ENCODE measurements at places on chromosomes 5 and 9. TPM values are rescaled to one million over a fixed set of nuclear protein-coding genes. Genes with fewer than 3 reads are reported as not detected.
A peak's percentile ranks its signal among the peaks of the same experiment; 100 is the strongest.

GRCh38 chr5:58041884-58042283 lies 418.0 kb downstream of the PLK2 start:
- DNase-seq, result no peak

- DNase-seq, result no peak
Measured at GRCh38 chr9:83432877-83433550, 105.2 kb downstream of the FRMD3 start.

DNA sequence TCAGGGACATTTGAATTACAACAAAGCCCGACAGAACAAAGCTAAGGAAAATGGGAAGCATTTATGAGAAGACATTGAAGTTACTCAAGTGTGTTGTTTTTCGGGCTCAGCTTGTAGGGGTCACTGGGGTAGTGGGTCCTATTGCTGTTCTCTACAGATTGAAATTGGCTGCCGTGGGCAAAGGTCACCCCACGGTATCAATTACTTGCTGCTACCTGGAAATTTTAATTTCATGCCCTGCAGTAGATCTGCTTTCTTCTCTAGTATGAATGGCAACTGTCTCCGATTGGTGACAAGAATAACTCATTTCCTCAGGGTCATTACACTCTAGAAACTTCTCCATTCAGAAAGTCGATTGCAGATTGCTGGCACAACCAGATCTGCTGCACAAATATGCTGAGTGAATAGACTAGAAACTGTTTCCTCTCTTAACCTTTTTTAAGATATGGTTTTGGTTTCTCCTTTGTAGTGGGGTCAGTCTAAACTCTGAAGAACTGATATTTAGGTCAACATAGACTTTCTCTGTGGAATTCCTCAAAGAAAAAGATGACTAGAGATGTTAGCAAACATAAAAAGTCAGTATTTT lies 454.1 kb downstream of the ARHGEF28 start:
- DNase-seq, result no peak

DNA sequence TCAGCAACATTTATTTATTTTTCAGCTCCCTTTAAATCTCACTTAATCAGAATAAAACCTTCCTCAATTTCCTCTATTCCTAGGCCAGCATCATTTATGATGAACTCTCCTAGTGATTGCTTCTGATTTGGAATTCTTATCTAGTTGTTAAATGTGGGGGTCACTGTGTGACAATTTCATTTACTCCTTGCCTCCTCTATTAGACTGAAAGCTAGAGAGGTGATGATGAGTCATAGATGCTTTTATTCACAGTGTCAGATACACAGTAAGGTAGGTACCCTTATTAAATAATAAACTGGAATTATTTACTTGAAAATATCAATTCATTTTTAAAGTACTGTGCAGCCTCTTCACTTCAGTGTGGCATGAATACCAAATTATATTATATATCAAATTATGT lies 960.6 kb downstream of the MAT2B start:
- DNase-seq, result no peak

The KLHL3 gene
- total RNA-seq, result 6.8 TPM

GRCh38 chr9:37953775-37954437 lies 50.0 kb upstream of the SLC25A51 start:
- no peak for DNase-seq

DNA sequence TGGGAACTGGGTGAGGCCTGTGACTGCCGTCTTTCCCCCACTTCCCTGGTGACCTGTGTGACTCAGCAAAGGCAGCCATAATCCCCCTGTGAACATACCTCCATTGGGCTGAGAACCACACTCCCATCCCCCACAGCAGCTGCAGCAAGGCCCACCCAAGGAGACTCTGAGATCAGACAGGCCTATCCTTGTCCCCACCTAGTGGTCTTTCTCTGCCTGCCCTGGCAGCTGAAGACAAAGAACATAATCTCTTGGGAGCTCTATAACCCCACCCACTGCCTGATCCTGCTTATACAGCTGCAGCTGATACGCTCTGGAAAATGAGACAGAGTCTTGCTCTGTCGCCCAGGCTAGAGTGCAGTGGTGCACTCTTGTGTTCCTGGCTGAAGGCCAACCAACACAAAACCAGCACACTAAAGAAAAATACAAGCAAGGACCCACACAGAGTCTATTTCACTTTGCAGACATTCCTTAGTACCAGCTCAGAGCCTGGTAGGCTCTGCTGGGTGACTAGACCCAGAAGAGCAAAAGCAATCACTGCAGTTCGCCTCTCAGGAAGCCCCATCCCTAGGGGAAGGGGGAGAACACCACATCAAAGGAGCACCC lies 106.7 kb downstream of the MCTP1 start:
- DNase-seq, result no peak

DNA sequence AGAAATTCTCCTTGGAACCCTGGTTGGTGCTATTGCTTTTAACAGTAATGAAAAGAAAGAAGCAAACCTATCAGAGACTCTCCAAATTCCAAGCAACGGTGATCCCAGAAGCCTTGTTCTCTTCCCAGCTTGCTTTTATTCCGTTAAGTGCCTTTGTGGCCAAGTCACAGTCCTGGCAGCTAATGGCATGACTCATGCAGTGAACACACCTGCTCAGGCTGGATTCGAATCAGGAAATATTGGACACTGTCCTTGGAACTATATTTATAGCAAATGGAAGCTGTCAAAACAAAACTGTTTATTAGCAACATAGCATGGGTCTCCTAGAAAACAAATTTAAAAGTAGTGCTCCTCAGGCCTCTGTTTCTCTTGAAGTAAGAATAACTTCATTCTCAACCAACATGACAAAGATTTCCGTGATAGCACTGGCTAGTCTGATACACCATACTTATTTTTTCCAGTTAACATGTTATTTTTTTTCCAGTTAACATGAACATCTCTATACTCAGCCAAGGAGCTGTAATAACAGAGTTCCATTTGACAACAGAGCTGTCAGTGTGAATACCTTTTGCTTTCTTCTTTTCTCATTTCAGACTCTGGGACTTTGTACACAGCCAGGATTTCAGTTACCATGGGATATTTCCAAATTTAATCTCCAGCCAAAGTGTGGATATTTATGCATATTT lies 502.4 kb downstream of the GADD45G start:
- DNase-seq, result no peak

The STC2 gene
- 4.9 TPM for total RNA-seq

The S1PR3 gene
- total RNA-seq, result 10.2 TPM

GRCh38 chr5:79423296-79423695 lies 90.6 kb downstream of the HOMER1 start:
- no peak for DNase-seq

GRCh38 chr5:122015471-122015870 lies 53.7 kb downstream of the SRFBP1 start:
- no peak for DNase-seq

GRCh38 chr5:178589180-178590140 lies 733 bp downstream of the COL23A1 start:
- DNase-seq, result peak; percentile 73

DNA sequence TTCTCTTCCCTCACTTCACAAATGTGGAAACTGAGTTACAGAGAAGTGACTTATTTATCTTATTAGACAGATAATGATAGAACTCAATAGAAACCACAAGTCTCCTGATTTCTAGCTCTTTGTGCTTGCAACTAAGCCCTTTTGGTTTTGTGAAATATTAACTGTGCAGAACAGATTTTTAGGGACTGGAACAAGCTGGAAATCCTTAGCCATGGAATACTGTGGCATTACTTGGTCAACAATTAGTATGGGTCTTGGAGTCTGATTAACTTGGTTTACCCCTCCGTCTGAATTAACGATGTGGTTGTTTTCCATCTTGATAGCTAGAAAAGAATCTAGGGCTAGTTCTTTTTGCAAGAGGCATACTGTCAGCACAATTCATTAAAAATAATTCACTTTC lies 584 bp upstream of the KLF9 start:
- DNase-seq, result no peak

DNA sequence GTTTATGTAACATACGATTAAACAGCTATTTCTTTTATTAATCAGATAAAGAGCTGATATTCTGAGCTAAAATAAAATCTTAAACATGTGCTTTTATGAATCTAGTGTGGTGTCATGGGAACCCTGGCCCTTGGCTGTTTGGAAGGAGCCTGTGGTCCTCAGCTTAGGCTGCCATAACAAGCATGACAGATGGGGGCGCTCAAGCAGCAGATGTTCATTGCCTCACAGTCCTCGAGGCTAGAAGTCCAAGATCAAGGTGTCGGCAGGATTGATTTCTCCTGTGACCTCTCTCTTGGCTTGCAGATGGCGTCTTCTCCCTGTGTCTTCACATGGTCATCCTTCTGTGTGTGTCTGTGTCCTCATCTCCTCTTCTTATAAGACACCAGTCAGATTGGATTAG lies 448.2 kb downstream of the GADD45G start:
- DNase-seq, result no peak

The TLX3 gene
- not detected for total RNA-seq

GRCh38 chr9:75229605-75230332 lies 141.5 kb downstream of the OSTF1 start:
- no peak for DNase-seq

The DRD1 gene
- total RNA-seq, result 0.58 TPM

- DNase-seq, result no peak
Measured at GRCh38 chr9:5578018-5578697, 50.7 kb upstream of the RIC1 start.

GRCh38 chr5:147576646-147577535 lies 67.0 kb upstream of the DPYSL3 start:
- DNase-seq, result peak; percentile 73

- DNase-seq, result no peak
Measured at GRCh38 chr9:79572032-79572607, 355 bp downstream of the TLE4 start.

The ANKRD18A gene
- 1.0 TPM for total RNA-seq

GRCh38 chr5:30600892-30601291 lies 592.6 kb upstream of the CDH6 start:
- no peak for DNase-seq

- DNase-seq, result no peak
Measured at GRCh38 chr5:133539818-133540217, 72.5 kb downstream of the FSTL4 start.

DNA sequence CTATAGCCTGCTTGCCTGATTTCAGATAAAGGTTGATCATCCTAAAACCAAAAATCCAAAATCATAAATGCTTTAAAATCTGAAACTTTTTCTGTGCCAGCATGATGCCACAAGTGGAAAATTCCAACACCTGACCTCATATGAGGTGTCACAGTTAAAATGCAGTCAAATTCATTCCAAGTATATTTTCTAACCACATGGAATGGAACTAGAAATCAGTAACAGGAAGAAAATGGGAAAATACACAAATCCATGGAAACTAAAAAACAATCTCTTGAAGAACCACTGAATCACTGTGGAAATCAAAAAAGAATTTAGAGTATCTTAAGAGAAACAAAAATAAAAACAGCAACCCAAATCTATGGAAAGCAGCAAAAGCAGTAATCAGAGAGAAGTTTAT lies 297.5 kb upstream of the COX7C start:
- DNase-seq, result no peak

DNA sequence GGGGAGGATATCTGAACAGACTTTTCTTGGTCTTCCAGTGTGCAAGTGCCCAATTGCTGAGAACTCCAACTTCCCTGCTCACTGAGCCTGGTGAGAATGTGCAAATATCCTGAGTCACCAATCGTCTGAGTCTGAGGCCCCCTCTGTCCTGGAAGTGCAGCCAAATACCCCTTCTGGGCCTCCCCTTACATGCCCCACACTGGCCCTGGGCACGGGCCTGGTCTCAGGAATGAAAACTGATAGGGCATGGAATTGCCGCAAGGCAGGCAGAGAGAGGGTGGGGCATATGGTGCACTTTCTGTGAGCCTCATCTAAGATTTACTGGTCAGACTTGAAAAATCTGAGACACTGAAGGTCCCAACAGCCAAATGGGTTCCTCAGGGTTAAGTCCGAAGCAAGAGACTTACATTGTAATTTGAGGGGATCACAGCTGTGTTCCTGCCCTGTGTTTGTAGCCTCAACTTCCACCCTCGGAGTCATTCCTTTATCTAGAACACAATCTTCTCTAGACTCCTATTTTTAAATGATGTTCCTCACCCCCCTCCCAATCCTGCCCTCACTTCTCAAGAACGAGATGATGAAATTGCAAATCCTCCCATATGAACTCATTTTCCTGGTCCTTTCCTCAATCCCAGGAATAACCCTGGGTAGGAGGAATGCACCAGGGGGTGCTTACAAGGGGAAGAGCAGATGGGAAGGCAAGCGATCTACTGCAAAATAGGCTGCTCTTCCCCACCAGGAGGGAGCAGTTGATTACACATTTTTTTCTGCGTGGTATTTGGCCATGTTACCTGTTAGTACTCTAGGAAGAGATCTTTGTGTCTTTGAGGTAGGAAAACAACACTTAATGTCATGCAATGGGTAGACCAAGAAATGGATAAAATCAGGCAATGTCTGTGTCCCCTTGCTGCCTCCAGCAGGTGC lies 34.6 kb upstream of the ARHGAP26 start:
- no peak for DNase-seq

- DNase-seq, result peak; percentile 91
Measured at GRCh38 chr9:133238851-133239532, 29.9 kb upstream of the OBP2B start.

DNA sequence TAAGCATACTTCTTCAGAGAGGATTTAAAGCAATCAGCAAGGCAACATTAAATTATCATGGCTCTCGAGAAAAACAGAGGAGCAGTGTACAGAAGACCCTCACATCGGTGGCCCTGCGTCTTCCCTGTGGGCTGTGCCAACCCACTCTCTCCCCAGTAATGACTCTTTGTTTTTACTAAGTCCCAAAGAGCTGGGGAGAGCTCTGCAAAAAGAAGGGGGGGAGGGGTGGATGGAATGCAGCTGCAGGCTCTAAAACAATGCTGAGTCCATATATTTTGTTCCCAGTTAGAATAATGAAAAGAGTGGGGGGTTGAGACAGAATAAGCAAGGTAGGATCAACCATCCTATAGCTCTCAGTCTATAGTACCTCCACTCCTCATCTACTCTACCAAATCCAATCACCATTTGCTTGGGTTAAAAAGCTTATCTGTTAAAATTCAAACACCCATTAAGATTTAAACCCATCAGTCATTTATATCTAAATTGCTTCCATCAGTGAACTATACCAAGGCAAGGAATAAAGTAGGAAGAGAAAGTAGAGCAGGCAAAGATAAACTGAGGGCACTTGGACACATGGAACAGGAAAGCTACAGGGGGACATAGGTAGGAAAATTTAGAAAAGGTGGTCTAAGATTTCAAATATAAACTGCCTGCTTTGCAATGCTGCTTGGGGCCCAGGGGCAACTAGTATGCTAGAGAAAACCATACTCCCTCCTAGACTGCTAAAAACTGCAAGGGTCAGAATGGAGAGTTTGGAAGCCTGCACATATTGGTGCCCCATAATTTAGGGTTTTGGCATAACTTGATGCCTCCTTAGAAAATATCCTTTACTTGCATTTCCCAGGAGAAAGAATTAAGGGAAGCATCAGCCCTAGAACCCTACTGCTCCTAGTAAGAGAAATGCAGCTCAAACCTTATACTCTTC lies 20.6 kb downstream of the ELL2 start:
- no peak for DNase-seq

The CCDC192 gene
- not detected for total RNA-seq

The PCDHGA4 gene
- total RNA-seq, result 3.9 TPM

DNA sequence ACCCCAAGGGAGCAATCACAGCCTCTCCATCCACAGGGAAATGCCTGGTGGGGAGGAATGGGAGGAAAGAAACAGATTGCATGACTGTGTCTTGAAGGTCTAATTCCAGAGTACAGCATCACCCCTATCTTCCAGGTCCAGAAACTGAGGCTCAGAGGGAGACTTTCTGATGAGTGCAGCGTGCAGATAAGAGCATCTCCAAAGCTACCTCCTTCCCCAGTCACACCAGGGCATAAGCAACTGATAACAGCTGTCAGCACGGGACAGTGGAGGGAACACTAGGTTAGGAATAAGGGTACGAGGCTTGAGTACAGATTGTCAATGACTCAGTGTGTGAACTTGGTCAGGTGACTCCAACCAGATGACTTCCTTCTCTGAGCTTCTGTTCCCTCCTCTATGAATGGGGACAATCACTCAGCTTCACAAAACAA lies 126.9 kb downstream of the KCNIP1 start:
- no peak for DNase-seq

All from upper lobe of right lung (tissue), 1 donor.